ENCODE measurements at places on chromosomes 3 and 15. TPM values are rescaled to one million over a fixed set of nuclear protein-coding genes. Genes with fewer than 3 reads are reported as not detected.

Gene NR1I2
- not detected for polyA plus RNA-seq

Gene IQCF5
- polyA plus RNA-seq, result not detected

Gene C3orf20
- polyA plus RNA-seq, result 0.02 TPM

Gene TMEM212
- not detected for polyA plus RNA-seq

Gene CERS3
- 8.4 TPM for polyA plus RNA-seq

Gene SAMMSON
- not detected for polyA plus RNA-seq

DNA sequence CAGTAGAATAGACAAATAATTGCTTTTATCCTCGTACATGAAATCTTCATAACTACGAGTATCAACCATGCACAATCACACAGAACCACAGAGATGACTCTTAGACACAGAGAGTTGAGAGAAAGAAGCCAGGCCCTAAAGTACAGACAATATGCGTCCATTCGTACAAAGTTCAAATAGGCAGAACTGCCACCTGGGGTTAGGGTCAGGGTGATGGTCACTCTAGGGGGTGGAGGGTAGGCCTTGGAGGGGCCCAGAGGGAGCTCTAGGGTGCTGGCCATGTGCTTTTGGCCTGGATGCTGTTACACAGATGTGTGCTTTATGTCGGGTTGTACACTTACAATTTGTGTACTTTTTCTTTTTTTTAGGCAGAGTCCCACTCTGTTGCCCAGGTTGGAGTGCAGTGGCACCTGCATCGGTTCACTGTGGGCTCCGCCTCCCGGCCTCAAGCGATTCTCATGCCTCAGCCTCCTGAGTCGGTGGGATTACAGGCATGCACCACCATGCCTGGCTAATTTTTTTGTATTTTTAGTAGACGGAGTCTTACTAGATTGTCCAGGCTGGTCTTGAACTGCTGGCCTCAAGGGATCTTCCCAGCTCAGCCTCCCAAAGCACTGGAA is 65.9 kb upstream of the KLF13 start:
- no peak for DNase-seq

DNA sequence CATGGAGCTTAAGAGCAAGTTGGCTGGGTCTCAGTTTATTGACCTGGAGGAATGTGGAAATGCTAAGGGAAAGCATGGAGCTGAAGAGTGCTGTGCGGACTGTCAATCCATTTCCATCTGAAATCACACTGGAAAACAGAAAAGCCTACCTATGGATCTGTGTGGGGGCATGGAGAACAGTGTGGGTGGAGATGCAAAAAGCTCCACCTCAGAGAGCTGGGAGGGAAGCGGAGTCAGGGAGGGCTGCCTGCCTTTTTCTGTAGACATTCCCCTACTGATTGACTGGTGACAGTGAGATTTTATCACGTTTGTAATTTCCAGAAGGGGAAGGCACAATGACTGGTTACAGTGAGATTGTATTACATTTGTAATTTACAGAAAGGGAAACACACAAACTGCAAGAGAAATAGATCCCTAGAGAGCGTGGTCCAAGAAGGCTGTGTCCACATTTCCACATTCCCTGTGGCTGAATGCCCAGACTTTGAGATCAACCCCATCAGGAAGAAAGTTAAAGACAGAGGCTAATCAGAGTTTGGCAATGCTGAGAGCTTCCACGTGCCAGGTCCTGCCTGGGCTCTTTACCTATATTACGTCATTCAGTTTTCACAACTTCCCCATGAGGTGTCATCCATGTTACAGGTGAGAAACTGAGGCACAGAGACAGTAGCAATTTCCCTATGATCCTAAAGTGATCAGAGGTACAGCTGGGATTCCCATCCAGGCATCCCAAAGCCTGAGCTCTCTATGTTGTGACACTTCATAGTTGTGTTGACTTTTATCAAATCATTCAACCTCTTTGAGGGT is 67.7 kb upstream of the NSMCE3 start:
- no peak for DNase-seq

GRCh38 chr15:35308802-35309201 is 223.7 kb upstream of the NANOGP8 start:
- DNase-seq, result no peak

- DNase-seq, result no peak
Measured at GRCh38 chr3:122660297-122660974, 20.2 kb upstream of the PARP14 start.

DNA sequence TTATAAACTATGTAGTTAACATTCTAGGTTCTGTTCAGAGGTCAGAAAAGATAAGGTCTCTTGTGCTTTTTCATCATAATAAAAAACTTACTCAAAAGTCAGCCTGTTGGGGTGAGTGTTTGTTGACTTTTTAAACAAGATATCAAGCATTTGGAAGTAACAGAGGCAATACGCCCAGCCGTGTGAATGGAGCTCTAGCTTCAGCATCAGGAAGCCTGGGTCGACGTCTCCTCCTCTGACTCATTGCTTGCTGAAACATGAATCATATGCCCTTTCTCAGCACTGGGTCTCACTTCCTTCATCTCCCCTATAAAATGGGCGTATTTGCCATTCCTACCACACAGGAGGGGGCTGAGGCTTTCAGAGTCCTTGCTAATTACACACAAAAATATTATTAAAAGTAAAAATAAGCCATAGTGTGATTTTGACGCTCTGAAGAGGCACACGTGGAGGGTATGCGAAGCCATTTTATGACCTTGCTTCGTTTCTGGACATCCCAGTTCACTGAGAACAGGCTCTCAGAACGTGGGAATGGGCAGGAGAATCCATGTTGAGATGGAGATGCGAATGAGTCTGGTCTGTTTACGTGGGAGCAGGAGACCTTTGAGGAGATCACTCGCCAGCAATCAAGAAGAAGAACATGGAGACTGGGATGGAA is 220.8 kb upstream of the TPRG1 start:
- no peak for DNase-seq

GRCh38 chr3:69776920-69777581 is 37.8 kb downstream of the MITF start:
- no peak for DNase-seq

- DNase-seq, result no peak
Measured at GRCh38 chr15:97902140-97902780, 58.2 kb upstream of the ARRDC4 start.

DNA sequence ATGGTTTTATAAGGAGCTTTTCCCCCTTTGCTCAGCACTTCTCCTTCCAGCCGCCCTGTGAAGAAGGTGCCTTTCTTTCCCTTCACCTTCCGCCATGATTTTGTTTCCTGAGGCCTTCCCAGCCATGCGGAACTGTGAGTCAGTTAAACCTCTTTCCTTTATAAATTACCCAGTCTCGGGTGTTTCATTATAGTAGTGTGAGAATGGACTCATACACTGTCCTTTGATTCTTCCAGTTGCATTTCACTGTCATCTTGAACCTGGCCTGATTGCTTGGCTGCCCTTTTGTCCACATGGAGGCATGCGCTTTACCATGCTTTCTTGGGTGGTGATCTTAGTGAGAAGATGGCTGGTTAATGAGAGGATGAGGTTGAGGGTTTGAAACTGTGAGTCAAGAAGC is 23.2 kb downstream of the USP13 start:
- DNase-seq, result no peak

GRCh38 chr15:72982714-72983113 is 69.5 kb upstream of the NEO1 start:
- DNase-seq, result no peak
